Stimulated activated CD8-positive, alpha-beta memory T cell treated with anti-CD3 and anti-CD28 coated beads, Interleukin-2, amount 100 ng/mL, for 1 hour (primary cell): ENCODE measurements at places on chromosomes 4 and X.

- DNase-seq, result no peak
Observed at GRCh38 chr4:99362768-99363167, 10.2 kb upstream of the ADH1C start.

GRCh38 chr4:89665662-89666061 is 171.3 kb downstream of the SNCA start:
- no peak for DNase-seq

DNA sequence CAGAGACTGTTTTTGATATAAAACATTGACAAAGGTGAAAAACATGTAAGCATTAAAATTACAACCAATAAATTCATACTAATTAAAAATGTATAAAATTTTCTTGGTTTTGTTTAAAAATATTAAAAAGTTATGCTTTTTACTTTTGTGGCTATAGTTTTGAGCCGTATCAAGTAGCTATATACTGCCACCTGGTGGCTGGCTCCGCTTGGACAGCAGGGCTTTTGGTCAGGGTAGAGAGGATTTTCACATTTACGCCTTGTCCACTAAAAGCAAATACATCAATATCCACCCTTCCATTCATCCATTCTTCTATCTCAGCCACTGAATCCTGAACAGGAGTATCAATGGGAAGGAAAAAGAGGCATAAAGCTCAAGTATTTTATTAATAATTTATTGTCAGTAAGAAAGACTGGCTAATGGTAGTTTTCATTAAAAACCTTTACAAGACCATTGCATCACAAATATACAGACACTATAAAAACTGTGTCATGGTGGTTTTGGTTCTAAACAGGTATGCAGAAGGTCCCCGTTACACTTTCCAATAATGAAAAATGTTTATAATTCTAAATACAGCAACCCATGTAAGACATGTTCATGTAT is 32.1 kb upstream of the MTNR1A start:
- DNase-seq, result peak; percentile 39

- no peak for DNase-seq
Observed at GRCh38 chrX:545452-545885, 85.1 kb upstream of the SHOX start.

GRCh38 chrX:10965174-10965798 is 145.8 kb upstream of the HCCS start:
- no peak for DNase-seq

GRCh38 chr4:121277194-121278105 is 103.4 kb downstream of the QRFPR start:
- DNase-seq, result no peak

DNA sequence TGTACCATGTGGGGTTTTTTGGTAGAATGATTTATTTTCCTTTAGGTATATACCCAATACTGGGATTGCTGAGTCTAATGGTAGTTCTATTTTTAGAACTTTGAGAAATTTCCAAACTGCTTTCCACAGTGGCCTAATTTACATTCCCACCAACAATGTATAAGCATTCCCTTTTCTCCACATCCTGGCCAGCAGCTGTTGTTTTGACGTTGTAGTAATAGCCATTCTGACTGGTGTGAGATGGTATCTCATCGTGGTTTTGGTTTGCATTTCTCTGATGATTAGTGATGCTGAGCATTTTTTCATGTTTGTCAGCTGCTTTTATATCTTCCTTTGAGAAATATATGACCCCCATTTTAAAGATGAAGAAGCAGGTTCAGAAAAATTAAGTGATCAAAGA is 153.7 kb downstream of the CBR4 start:
- no peak for DNase-seq

DNA sequence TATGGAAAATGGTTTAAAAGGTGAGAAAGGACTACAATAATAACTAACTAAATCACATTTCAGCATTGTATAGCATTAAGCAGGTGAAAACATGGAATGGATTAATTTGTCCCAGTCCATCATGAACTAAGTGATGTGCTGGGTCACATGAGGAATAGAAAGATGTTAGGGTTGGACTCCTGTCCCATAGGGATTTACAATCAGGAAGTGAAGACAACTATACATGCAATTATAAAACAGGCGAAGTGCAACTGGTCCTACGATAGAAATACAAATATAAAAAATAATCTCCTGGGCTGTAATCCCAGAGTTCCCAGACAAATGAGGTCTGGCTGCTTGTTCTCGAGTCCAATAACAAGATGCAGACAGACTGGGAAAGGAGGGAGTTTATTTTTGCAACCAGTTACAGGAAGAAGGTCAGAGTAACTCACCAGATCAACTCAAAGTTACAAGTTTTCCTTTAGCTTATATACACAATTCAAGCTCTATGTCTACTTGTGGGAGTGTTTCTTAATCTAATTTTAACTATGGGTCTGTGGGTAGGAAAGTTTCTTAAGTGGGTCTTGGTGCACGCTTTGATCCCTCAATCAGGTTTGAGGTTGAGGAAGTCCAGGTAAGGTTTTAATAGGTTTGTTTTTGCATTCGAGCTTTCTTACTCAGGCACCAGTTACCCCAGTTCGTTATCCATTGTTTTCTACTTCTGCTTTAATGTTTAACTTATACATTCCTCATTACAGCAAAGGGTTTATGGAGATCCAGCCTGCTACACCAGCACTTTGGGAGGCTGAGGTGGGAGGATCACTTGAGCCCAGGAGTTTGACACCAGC is 50.1 kb downstream of the IGFBP7 start:
- no peak for DNase-seq

- DNase-seq, result no peak
Observed at GRCh38 chrX:20253232-20253543, 13.5 kb downstream of the RPS6KA3 start.

DNA sequence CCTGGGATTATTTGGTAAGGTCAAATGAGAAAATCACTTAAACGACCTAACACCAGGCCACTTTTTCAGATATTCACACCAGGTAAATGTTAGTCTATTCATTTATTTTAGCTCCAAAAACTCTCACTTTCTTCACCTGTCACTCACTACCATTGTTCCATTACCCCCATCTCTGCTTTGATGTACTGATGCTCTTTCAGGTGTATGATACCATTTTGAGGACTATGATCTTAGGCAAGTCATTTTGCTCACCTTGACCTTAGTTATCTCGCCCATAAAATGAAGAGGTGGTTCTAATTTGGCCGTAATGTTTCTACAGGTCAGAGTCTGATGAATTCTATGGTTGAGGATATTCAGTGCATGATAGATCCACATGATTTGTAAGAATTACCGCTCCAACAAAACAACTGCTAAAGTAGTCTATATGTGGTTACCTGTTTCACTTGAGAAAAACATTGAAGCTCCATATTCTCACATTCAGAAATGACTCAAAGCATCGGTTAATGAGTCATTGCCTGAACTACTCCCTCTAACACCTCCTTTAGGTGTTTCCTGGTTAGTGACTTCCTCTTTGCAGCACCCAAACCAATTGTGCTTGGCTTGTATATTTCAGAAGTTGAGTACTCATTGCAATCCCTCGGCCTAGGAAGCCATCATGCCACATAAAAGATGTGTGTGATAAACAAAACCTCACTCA is 4.5 kb downstream of the DTHD1 start:
- DNase-seq, result peak; percentile 16
